ENCODE measurements at places on chromosomes 5 and 9. TPM values are rescaled to one million over a fixed set of nuclear protein-coding genes. Genes with fewer than 3 reads are reported as not detected.

Gene EIF4EBP3
- total RNA-seq: 1.4 TPM

Gene ADGRD2
- total RNA-seq: not detected

Gene PCDHA1
- not detected for total RNA-seq

Gene FOXD4L5
- total RNA-seq: not detected

DNA sequence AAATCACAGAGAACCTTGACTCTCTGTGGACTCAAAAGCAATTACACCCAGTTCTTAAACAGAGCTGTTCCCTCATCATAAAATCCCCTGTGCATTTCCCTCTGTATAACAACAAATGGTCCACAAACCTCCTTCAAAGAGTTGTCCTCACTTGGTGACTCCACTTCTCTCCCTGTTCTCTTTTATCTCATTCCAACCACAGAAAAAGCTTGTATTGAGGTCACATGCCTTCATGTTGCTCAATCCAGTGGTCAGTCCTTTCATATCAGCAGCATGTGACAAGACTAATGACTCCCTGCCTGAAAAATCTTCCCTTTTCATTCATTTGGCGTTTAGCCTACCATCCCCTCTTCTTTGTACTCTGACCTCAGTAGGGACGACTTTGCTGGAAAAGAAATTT, 158.0 kb downstream of the DEPDC1B start:
- no peak overlapping the region for H3K27ac ChIP-seq
- H3K4me1 ChIP-seq: no peaks in the 10 kb centered on the region
- no peak overlapping the region for H3K4me3 ChIP-seq
- no peaks in the 10 kb centered on the region for H3K27me3 ChIP-seq
- H3K36me3 ChIP-seq: no peaks in the 10 kb centered on the region

- H3K4me1 ChIP-seq: no peaks in the 10 kb centered on the region
- no peak overlapping the region for H3K27ac ChIP-seq
- no peak for DNase-seq
- no peaks in the 10 kb centered on the region for H3K27me3 ChIP-seq
These were observed 247.9 kb downstream of the TRPM3 start for GRCh38 chr9:70873506-70873905.

GRCh38 chr9:652914-653313, 188.6 kb upstream of the DMRT1 start:
- H3K4me3 ChIP-seq: no peak overlapping the region
- no peak for DNase-seq
- H3K36me3 ChIP-seq: no peaks in the 10 kb centered on the region
- H3K4me1 ChIP-seq: peaks cover 9% of the 10 kb centered on the region

GRCh38 chr9:75071530-75072122, 16.3 kb downstream of the NMRK1 start:
- H3K4me1 ChIP-seq: no peaks in the 10 kb centered on the region
- H3K36me3 ChIP-seq: peaks cover 19% of the 10 kb centered on the region
- no peaks in the 10 kb centered on the region for H3K27me3 ChIP-seq

DNA sequence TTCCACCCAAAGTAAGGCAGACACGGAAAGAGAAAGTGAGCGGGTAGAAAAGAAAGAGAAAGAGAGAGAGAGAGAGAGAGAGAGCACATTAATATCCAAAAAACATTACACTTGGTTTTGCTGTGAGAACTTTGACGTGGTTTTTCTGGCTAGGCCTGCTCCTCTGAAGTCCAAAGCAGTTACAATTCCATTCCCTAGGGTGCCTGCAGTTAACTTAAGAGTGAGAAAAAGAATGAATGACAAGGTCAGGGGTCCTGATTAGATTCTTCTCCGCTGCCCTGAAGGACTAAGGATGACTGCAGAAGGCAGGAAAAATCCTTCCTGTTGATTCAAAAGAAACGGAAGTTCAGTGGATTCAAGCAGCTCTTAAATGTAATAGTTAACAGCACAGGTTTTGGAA, 589.8 kb downstream of the PRELID2 start:
- DNase-seq: no peak
- H3K27ac ChIP-seq: no peak overlapping the region
- no peaks in the 10 kb centered on the region for H3K4me1 ChIP-seq

- no peak for DNase-seq
- no peaks in the 10 kb centered on the region for H3K36me3 ChIP-seq
- H3K4me3 ChIP-seq: no peak overlapping the region
- H3K27me3 ChIP-seq: no peaks in the 10 kb centered on the region
These were observed 21.5 kb upstream of the PLEKHG4B start for GRCh38 chr5:70440-70839.

GRCh38 chr5:54845567-54845941, 139.8 kb downstream of the ESM1 start:
- H3K36me3 ChIP-seq: no peaks in the 10 kb centered on the region
- peaks cover 3% of the 10 kb centered on the region for H3K4me1 ChIP-seq
- H3K27ac ChIP-seq: no peak overlapping the region
- no peaks in the 10 kb centered on the region for H3K27me3 ChIP-seq
- no peak overlapping the region for H3K4me3 ChIP-seq

- H3K4me3 ChIP-seq: no peak overlapping the region
- H3K27ac ChIP-seq: no peak overlapping the region
- H3K36me3 ChIP-seq: no peaks in the 10 kb centered on the region
- no peaks in the 10 kb centered on the region for H3K4me1 ChIP-seq
- DNase-seq: no peak
These were observed 661.6 kb upstream of the C9orf72 start for GRCh38 chr9:28234894-28235277.

- no peaks in the 10 kb centered on the region for H3K36me3 ChIP-seq
- H3K4me3 ChIP-seq: no peak overlapping the region
- no peaks in the 10 kb centered on the region for H3K4me1 ChIP-seq
- no peak for DNase-seq
- no peaks in the 10 kb centered on the region for H3K27me3 ChIP-seq
These were observed 67.5 kb upstream of the S1PR3 start for GRCh38 chr9:88923653-88924288.

DNA sequence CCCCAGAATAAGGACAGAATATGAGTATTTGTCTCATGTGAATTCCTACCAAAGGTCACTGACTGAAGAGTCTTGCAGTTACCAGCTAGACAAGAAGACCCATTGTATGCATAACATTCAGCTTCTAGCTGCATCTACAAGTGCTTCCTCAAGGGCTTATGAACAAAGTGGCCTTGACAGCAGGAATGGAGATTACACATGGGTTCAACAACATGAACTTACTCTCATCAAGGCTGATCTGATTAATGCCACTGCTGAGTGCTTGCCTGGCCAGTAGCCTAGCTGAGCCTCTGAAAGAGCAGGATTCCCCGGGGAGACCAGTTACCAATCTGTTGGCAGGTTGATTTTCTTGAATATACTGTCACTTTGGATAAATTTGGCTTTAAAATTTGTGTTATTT, 76.7 kb upstream of the CHD1 start:
- H3K36me3 ChIP-seq: no peaks in the 10 kb centered on the region
- H3K27me3 ChIP-seq: no peaks in the 10 kb centered on the region
- no peaks in the 10 kb centered on the region for H3K4me1 ChIP-seq

DNA sequence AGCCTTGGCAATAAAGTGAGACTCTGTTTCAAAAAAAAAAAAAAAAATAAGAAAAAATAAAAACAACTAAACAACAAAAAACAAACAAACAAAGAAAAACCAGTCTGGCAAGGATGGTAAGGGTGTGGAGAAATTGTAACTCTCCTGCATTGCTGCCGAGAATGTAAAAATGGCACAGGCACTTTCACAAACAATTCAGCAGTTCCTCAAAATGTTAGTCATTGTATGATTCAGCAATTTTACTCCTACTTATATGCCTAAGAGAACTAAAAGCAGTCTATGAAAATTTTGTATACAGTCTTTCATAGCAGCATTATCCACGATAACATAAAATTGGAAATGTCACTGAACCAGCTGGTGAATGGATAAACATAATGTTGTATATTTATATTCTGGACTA, 280.4 kb downstream of the CDH9 start:
- no peaks in the 10 kb centered on the region for H3K36me3 ChIP-seq
- H3K27ac ChIP-seq: no peak overlapping the region
- H3K4me1 ChIP-seq: no peaks in the 10 kb centered on the region
- DNase-seq: no peak

- H3K4me1 ChIP-seq: peaks cover 20% of the 10 kb centered on the region
- H3K36me3 ChIP-seq: no peaks in the 10 kb centered on the region
- no peaks in the 10 kb centered on the region for H3K27me3 ChIP-seq
- H3K27ac ChIP-seq: peak overlapping the region; percentile 55
- DNase-seq: no peak
- H3K4me3 ChIP-seq: peak overlapping the region; percentile 61
These were observed 442 bp downstream of the NEURL1B start for GRCh38 chr5:172641359-172642050.

DNA sequence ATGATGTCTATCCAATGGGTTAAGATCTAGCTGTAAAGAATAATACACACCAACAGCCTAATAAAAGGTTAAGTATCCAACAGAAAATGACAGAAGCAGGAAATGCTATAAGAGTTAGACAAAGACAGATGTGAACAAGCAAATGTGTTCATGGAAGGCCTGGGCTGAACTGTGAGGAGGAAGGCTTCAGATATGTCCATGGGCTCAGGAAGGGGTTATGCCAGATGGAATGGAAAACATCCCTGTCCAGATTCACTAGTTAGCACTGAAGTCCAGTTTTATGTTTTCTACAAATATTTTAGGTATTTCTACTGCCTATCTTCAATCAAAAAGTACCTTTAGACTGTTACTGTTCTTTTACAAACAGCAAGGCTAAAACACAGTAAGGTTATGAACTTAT, 27.1 kb downstream of the ERAP1 start:
- no peak overlapping the region for H3K27ac ChIP-seq

DNA sequence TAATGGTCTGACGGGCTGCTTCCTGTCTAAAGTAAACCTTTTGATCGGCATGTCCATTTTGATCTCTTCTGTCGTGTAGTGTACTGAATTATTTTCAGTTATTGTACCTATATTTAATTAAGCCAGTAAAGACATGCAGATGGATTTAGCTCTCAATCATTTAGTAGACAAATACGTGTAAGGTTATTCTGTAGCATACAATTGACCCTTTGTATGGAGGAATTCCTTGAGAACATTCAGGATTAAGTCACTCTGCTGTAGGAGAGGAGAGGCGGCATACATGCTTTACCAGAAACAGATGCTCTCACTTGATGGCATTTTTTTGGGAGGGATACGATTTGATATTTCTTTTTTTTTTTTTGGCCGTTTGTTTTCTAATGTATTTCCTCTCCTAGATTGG, 141.0 kb downstream of the PBX3 start:
- peaks cover 3% of the 10 kb centered on the region for H3K4me1 ChIP-seq
- DNase-seq: no peak
- H3K36me3 ChIP-seq: no peaks in the 10 kb centered on the region
- no peak overlapping the region for H3K27ac ChIP-seq

DNA sequence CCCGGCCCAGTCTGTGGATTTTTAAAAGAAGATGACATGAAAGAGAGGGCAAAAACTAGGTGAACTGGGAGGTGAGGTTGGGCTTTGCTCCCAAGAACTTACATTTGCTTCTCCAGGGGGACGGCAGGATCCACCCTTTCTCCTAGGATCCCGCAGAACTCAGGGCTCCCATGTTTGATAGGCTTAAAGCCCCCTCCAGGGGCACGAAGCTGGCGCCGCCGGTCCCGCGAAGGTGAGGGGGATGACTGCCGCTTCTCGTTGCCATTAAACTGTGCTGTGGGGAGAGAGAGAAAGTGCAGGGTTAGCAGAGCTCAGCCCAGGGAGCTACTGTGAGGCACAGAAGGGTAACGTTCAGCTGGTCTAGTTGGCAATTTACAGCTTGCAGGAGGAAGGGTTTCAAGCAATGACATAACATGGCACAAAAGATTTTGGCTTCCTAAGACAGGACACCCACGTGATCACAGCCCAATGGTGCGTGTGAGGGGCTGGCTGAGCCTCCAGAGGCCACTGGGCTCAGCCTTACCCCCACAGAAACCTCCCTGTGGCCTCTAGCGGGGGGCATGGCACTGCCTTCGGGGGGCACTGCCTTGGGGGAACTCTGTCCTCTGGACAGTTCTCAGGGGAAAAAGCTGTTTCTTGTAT, 52.0 kb upstream of the SLC25A51 start:
- H3K27ac ChIP-seq: no peak overlapping the region
- no peaks in the 10 kb centered on the region for H3K4me1 ChIP-seq
- no peak overlapping the region for H3K4me3 ChIP-seq
- peaks cover 36% of the 10 kb centered on the region for H3K36me3 ChIP-seq
- DNase-seq: no peak

GRCh38 chr9:77018969-77019235, 553 bp upstream of the FOXB2 start:
- no peak for DNase-seq
- H3K4me1 ChIP-seq: peaks cover 40% of the 10 kb centered on the region
- H3K4me3 ChIP-seq: no peak overlapping the region

DNA sequence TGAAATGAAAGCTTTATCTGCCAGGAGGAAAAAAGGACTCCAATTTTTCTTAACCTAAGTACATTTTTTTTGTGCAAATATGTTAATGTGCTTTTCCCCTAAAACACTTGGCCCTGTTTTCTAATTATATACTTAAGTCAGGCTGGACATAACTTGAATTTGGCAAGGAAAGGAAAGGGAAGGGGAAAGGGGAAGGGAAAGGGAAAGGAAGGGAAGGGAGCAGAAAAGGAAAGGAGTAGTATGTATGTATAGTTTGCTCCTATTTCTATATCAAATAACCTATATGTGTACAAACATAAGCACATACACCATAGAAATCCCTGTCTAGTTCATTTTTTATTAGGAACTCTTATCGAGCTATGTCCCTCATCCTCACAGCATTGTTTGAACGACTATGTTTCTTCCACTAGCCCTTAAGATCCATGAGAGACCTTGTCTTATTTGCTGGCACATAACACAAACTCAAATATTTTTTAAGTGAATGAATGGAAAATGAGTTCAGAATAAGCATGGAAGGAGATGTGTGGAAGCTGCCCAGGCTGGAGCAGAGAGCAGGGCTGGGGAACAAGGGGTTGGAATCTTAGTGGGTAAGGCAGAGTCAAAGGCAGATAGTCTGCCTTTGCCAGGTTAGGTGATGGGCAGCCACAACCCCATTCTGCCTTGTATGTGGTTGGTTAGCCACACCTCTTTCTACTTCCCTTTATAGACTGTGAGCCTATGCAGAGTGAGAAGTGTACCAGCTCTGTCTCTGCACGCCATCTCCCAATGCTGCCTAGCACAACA, 70.0 kb downstream of the KLHL3 start:
- DNase-seq: no peak
- peak overlapping the region; percentile 74 for H3K27ac ChIP-seq
- no peak overlapping the region for H3K4me3 ChIP-seq
- no peaks in the 10 kb centered on the region for H3K27me3 ChIP-seq
- no peaks in the 10 kb centered on the region for H3K36me3 ChIP-seq

- DNase-seq: peak; percentile 16
- H3K36me3 ChIP-seq: no peaks in the 10 kb centered on the region
- no peak overlapping the region for H3K4me3 ChIP-seq
- no peak overlapping the region for H3K27ac ChIP-seq
These were observed 58.2 kb downstream of the NSUN2 start for GRCh38 chr5:6574537-6575245.

DNA sequence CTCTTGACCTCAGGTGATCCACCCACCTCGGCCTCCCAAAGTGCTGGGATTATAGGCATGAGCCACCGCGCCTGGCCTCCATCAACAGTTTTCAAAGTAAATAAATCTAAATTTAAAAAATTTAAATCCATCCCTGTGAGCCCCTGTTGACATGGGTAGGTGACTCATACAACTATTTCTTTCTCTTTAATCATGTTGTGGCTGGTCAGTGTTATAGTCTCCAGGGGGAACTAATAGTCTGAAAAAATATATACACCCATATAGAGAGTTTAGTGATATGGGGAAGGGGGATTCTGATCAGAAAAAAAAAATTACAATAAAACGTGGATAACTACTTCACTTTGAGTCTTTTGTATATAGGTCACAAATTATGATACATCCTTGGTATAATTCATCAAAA, 159.2 kb downstream of the ZNF608 start:
- no peaks in the 10 kb centered on the region for H3K36me3 ChIP-seq
- no peaks in the 10 kb centered on the region for H3K4me1 ChIP-seq
- H3K27ac ChIP-seq: no peak overlapping the region
- DNase-seq: no peak
- H3K4me3 ChIP-seq: no peak overlapping the region

- no peaks in the 10 kb centered on the region for H3K4me1 ChIP-seq
- no peaks in the 10 kb centered on the region for H3K36me3 ChIP-seq
- H3K4me3 ChIP-seq: no peak overlapping the region
These were observed 41.7 kb downstream of the ACTL7B start for GRCh38 chr9:108813951-108814601.
